Activated CD4-positive, alpha-beta T cell treated with anti-CD3 and anti-CD28 coated beads, Interleukin-10, Interleukin-2, amounts not matched to agents 100 ng/mL and 50 ng/mL, durations not matched to agents 16 hours and 8 hours (primary cell): ENCODE measurements at places on chromosomes 13 and 19.

DNA sequence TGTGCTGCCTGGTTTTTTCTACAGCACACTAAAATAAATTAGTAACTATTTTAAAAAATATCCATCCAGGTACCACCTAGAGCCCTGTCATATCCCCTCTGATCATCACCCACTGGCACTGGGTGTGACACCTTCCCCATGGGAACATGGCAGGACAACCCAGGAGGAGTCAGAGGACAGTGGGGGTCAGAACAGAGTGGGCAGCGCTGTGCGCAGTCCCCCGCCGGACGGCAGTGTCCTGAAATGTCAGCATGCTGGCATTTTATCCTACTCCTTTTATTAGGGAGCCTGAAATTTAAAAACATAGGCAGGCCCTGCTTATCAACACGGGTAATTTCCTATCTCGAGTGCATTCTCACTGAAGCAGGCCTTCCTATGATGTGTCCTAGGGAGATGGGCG, 42.1 kb upstream of the GAS6 start:
- DNase-seq: no peak

GRCh38 chr19:7926021-7926726, at the start of gene CTXN1:
Gene CTXN1 (minus strand): TSS chr19:7926135. CDS start chr19:7925538, 597 bp downstream.
- peak; percentile 82 for DNase-seq

DNA sequence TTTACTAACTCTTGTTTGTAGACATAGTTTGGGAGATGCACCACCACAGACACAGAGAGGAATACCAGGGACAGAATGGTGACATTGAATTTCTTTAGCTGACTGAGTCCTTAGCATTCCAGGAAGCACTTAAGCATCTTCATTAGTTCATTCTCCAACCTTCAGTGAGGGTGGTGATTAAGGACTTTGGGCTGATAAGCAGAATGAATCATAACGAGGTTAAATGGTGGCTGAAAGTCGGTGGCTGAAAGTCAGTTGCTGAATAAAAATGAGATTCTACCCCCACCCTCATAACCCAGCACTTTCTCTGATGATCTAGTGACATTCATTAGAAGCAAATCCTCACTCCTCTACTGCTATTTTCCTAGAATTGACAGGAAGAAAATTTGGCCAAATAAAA, 10.6 kb downstream of the PCDH8 start:
- peak; percentile 39 for DNase-seq

GRCh38 chr19:10945264-10945663, 15.6 kb upstream of the SMARCA4 start:
- no peak for DNase-seq

DNA sequence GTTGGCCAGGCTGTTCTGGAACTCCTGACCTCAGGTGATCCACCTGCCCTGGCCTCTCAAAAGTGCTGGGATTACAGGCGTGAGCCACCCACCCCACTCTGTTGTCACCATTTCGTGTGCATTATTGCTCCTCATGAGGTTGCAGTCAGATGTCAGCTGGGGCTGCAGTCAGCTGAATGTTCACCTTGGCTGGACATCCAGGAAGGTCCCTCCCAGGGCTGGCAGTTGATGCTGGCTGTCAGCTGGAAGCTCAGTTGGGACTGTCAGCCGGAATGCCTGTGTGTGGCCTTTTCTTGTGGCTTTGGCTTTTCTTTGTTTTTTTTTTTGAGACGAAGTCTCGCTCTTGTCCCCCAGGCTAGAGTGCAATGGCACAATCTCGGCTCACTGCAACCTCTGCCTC, 6.6 kb downstream of the MEGF8 start:
- DNase-seq: no peak

GRCh38 chr13:83449668-83450395, 432.4 kb downstream of the SLITRK1 start:
- DNase-seq: no peak

DNA sequence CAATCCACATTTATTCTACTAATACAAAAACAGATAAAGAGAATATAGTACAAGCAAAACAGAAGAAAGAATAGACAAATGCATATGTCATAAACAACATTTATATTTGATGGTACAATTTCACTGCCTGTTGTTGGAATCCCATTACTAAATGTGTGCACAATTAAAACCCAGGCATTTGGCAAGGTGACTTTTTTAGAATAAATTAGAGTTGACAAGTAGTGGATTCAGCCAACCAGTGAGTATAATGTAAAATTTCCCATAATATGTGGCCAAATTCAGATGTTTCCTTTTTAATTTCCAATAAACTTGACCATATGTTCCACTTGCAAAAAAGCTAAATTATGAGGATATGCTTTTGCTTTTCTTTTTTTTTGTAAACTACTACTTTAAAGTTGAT, 1578.8 kb downstream of the OLFM4 start:
- no peak for DNase-seq

- DNase-seq: no peak
These were observed 3.3 kb upstream of the EPOR start for GRCh38 chr19:11387162-11388034.

DNA sequence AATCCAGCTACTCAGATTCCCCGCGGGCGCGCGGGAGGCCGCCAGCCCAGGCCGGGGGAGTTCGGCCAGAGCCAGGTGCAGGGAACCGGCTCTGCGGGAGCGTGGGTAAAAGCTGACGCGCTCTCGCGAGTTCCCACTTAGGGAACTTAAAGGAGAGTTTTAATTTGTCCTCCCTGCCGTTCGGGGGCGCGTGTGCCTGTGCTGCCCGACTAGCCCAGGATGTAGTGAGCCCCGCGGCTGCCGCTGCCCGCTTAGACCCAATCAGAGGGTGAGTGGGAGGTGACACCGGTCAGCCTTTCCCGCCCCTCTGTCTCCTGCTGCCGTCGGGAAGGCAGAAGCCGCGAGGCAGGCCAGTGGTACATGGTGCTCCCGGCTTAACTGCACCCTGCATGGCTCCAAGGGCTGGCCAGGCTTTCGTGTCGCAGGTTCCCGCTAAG, 36.0 kb upstream of the NEK3 start:
- DNase-seq: peak; percentile 82

DNA sequence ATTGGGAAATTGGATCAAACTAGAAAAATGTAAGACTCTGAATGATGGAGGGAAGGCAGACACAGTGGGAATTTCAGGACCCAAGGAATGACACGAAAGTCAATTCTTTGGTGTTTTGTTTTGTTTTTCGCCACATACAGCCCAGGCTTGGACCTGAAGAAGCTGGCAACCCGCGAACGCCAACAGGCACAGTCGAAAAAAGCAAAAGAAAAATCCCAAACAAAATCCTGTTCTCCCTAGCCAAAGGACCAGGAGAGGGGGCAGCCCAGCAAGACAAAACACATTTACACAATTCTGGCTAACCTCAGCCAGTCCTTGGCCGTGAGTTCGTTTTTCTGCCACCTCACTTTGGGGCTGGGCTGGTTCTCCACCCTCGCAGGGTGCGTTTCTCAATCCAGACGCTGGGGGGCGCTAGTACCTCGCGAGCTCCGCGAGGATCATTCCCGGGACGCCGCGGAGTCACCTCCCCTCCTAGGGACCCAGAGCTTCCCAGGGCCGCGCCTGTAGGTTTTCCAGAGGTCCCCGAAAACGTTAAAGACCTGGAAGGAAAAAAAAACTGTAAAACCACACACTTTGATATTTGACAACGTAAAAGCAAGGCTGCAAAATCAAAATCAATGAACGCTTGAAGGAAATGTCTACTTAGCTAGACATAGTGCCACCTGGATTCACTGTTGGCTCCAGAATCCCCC, 34.9 kb upstream of the TPM4 start:
- peak; percentile 77 for DNase-seq

DNA sequence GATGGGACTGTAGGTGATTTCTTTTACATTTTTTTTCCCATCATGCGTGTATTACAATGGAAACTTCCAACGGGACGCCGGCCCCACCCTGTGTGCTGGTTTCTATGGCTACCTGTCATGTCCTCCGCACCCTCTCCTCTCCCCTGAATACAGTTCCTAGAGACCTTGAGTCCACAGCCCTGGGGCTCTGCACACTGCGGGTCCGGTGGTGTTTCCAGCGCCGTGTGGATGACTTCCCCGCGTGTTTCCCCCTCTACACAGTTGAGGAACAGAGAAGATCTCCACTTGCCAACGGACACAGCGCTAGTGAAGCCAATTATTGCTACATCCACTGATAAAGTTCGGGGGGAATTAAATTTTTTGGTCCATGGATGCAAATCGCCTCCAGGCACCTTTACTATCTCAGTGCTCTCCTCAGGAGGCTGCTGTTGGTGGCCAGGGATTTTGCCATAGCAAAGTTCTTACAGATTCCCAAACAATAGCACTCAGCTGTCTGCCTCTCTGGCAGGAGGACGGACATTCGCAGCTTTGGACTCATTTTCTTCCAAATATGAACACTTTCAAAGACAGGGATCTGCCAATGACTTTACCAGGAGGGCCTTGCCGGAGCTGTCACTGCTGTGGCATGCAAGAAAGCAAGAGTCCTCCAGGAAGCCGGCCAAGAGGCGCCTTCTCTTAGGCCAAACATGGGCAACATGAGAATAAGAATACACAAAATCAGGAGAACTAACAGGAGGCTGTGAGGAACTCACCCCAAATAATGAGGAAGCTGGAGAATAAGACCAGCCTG, 39.3 kb upstream of the GAS6 start:
- no peak for DNase-seq

- DNase-seq: no peak
These were observed 276.8 kb downstream of the PCDH20 start for GRCh38 chr13:61138857-61139256.

DNA sequence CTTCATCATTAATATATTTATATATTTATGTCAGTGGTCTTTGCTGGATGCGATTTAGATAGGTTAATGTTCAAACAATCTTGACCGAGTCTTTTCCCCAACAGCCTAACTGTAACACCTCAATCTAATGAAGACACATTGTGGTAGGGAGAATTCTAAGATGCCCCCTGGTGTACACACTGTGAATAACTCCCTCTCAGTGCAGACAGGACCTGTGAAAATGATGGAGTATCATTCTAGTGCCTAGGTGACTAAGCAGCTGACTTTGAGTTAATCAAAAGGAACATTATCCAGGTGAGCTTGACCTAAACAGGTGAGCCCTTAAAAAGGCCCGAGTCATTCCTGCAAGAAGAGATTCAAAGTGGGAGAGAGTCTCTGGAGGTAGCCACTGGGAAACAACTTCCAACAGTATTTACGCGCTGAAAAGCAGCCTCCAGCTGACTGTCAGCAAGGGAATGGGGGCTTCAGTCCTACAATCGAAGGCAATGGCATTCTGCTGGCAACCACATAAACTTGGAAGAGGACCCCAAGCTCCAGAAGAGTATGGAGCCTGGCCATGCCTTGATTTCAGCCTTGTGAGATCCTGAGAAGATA, 28.0 kb upstream of the KBTBD7 start:
- peak; percentile 70 for DNase-seq

- no peak for DNase-seq
These were observed 198.3 kb downstream of the KCNRG start for GRCh38 chr13:50213526-50213925.

GRCh38 chr13:40668335-40668734, 1.9 kb upstream of the FOXO1 start:
- peak; percentile 44 for DNase-seq

DNA sequence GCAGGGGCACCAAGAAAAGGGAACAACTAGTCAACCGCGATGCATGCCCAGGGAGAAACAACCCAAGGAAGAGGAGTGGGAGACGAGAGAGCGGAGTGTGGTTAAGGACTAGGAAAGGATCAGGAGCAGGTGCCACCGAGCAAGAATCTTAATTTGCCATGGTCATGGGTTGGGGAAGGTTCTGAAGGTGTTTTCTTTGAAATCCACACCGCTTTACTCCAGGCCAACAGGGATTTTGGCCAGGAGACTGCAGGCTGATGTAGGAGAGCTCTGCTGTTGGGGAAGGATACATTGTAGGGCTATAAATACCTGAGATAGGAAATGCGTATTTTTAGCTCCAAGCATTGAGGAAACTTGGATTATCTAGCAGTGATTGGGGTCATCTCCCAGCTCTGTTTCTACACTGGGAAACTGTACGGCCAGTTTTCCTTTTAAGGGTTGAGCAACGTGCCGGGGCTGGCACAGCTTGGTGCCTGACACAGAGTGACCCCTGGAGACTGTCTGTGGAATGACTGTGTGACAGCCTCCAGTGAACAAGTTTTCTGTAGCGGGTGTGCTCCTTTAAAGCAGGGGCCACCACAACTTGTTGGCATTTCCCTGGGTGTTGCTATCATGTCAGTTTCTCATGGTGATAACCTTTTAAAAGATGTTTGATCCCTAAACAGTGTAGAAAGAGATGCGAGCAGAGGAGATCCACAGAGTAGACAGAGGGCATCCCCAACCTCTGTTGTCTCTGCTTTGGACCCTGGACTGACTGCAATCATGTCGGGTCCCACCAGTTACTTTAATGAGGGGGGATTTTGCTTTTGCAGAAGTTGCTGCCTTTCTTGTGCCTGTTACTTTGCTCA, 34.3 kb downstream of the ZNF536 start:
- no peak for DNase-seq

DNA sequence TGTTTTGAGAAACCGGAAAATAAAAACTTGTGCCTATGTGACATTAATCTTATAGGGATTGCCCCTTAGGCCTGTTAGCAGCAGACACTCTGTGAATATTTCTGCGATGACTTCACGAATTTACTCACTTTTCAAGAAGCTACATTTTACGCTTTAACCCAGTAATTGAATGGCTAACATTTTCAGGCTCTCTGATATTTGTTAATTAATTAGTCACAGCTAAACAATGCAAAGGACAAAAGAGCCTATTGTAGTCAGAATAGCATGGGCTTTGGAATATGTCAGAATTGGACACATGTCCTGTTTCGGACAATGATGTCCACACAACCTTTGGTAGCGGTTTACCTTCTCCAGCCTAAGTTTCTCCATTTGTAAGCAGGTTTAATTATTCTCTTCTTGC, 506.6 kb downstream of the EFNB2 start:
- no peak for DNase-seq

GRCh38 chr19:49442354-49442753, 1.0 kb upstream of the SLC17A7 start:
- no peak for DNase-seq

DNA sequence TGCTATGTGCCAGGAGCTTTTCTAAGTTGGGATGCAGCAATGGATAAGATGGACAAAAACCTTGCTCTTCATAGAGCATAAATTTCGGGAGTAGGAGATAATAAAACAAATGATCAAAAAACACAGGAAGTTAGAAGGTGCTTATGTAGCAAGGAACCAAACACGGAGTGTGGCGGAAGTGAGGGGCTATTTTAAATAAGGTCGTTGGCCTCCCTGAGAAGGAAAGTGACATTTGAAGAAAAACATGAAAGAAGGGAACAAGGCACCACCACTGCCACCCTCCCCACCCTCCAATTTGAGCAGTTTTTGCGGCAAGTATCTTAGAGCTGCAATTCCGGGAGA, 3.2 kb upstream of the GSX1 start:
- no peak for DNase-seq

GRCh38 chr13:111360452-111360851, 40.0 kb downstream of the TEX29 start:
- DNase-seq: no peak
